Smooth muscle cell of the coronary artery (primary cell): ENCODE measurements at places on chromosomes 5 and 9. TPM values are rescaled to one million over a fixed set of nuclear protein-coding genes. Genes with fewer than 3 reads are reported as not detected.

Gene DDX4
- not detected in 2 replicates for total RNA-seq

Gene PCSK1
- total RNA-seq, result under 0.01 and 1.6 TPM in 2 replicates

Gene C5orf22
- 8.8 and 12.6 TPM in 2 replicates for total RNA-seq

Gene DOK3
- 0.90 and 0.94 TPM in 2 replicates for total RNA-seq

Gene TRIM52
- total RNA-seq, result 2.6 and 23.3 TPM in 2 replicates

Gene C5
- total RNA-seq, result 2.2 and 3.7 TPM in 2 replicates

Gene SH3RF2
- total RNA-seq, result 0.59 and 1.7 TPM in 2 replicates

Gene CSF1R
- 0.30 TPM in 1 of 2 replicates, not detected in the other for total RNA-seq

Gene ATP10B
- under 0.01 TPM in 1 of 2 replicates, not detected in the other for total RNA-seq

Gene TAF1L
- not detected in 2 replicates for total RNA-seq

Gene ZNF618
- 8.9 and 9.1 TPM in 2 replicates for total RNA-seq

Gene FCN1
- total RNA-seq, result not detected in 2 replicates

Gene SLC34A3
- not detected in 2 replicates for total RNA-seq

Gene OR13F1
- total RNA-seq, result not detected in 2 replicates

Gene PCDHGA12
- total RNA-seq, result 5.8 and 9.9 TPM in 2 replicates

Gene IGIP
- 9.3 and 9.5 TPM in 2 replicates for total RNA-seq

Gene WHRN
- total RNA-seq, result 0.83 and 1.2 TPM in 2 replicates

Gene SYK
- total RNA-seq, result not detected in 2 replicates

Gene PCDHB4
- total RNA-seq, result 0.08 and 0.23 TPM in 2 replicates
